ENCODE measurements at places on chromosomes 2 and 18. TPM values are rescaled to one million over a fixed set of nuclear protein-coding genes. Genes with fewer than 3 reads are reported as not detected.

Gene PJVK
- total RNA-seq: 4.7 TPM

Gene C1QL2
- total RNA-seq: 0.23 TPM

Gene TDRD15
- not detected for total RNA-seq

Gene ZBTB14
- 12.7 TPM for total RNA-seq

Gene SKA1
- total RNA-seq: 2.6 TPM

All from prostate gland (tissue), 2 donors.